H1 (cell line): ENCODE measurements at places on chromosomes 7 and 10.

DNA sequence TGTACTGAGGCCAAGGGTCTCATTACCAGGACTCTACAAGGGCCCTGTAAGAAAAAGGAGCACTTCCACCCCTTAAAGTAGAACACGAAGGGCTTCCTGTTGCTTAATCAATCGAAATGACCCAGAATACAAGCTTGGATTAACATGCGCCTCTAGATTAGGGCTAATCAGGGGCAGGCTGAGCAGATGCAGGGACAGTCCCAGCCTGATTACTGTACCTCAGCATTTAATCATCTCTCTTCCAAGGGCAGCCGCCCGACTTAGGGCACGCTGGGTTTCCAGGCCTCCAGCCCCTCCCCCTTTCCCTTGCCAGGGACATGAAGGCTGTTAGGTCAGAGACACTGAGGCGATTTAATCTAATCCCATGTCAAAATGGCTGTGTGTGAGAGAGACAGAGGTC lies 138.6 kb downstream of the NRF1 start:
- H3K4me3 ChIP-seq: no peak overlapping the region
- H3K36me3 ChIP-seq: peaks cover 13% of the 10 kb centered on the region
- DNase-seq: no peak
- no peak overlapping the region for H3K27ac ChIP-seq
- H3K27me3 ChIP-seq: no peaks in the 10 kb centered on the region

GRCh38 chr10:63773106-63773505 lies 251.9 kb downstream of the REEP3 start:
- no peaks in the 10 kb centered on the region for H3K27me3 ChIP-seq
- no peak overlapping the region for H3K4me3 ChIP-seq
- no peak overlapping the region for H3K27ac ChIP-seq
- H3K36me3 ChIP-seq: no peaks in the 10 kb centered on the region
- no peaks in the 10 kb centered on the region for H3K4me1 ChIP-seq

DNA sequence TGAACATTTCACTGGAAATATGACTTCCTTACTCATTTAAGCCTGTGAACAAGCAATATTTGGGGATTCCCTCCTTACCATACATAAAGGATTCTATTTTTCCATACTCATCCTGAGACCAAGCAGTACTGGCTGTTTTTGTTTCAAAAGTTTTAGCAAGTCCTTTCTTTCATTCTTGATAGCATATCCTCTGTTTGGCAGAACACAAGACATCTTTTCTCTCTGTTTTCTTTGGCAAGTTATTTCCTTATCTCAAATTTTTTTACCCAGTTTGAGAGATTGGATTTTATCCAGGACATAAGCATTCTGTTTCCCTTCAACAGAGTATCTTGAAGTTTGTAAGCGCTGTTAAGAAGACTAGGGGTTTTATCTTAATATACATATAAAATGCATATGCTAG lies 3.0 kb upstream of the WASL start:
- H3K27me3 ChIP-seq: no peaks in the 10 kb centered on the region
- no peak for DNase-seq
- no peak overlapping the region for H3K4me3 ChIP-seq
- H3K27ac ChIP-seq: no peak overlapping the region

GRCh38 chr7:116271963-116272886 lies 61.9 kb downstream of the TES start:
- no peaks in the 10 kb centered on the region for H3K27me3 ChIP-seq
- no peak for DNase-seq
- H3K4me3 ChIP-seq: no peak overlapping the region
- no peaks in the 10 kb centered on the region for H3K4me1 ChIP-seq
- H3K36me3 ChIP-seq: no peaks in the 10 kb centered on the region
- no peak overlapping the region for H3K27ac ChIP-seq

DNA sequence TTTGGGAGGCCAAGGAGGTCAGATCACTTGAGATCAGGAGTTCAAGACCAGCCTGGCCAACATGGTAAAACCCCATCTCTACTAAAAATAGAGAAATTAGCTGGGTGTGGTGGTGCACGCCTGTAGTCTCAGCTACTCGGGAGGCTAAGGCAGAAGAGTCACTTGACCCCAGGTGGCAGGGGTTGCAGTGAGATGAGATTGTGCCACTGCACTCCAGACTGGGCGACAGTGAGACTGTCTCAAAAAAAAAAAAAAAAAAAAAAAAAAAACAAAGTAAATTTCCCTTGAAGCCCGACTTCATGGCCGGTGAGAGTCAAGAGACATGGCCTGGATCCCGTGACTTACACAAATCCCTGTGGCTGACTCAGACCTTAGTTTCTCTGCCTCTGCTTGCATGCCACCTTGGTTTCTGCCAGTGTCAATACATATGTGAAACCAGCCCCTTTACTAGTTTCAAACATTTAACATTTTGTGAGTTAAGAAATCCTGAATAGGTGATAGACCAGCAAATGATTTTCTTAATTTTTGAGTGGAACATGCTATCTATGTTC lies 62.8 kb downstream of the ZEB1 start:
- no peaks in the 10 kb centered on the region for H3K27me3 ChIP-seq
- H3K4me3 ChIP-seq: no peak overlapping the region
- no peaks in the 10 kb centered on the region for H3K36me3 ChIP-seq
- DNase-seq: no peak
- no peaks in the 10 kb centered on the region for H3K4me1 ChIP-seq

GRCh38 chr7:84399661-84400060 lies 205.1 kb upstream of the SEMA3A start:
- no peaks in the 10 kb centered on the region for H3K36me3 ChIP-seq
- no peaks in the 10 kb centered on the region for H3K4me1 ChIP-seq
- no peak for DNase-seq
- no peaks in the 10 kb centered on the region for H3K27me3 ChIP-seq
- no peak overlapping the region for H3K4me3 ChIP-seq

GRCh38 chr10:99403674-99404073 lies 26.8 kb downstream of the GOT1 start:
- DNase-seq: no peak
- no peak overlapping the region for H3K27ac ChIP-seq
- H3K4me3 ChIP-seq: no peak overlapping the region
- H3K36me3 ChIP-seq: peaks cover 53% of the 10 kb centered on the region

GRCh38 chr10:614790-615582 lies 74.5 kb downstream of the DIP2C start:
- H3K36me3 ChIP-seq: no peaks in the 10 kb centered on the region
- H3K27me3 ChIP-seq: no peaks in the 10 kb centered on the region
- H3K27ac ChIP-seq: no peak overlapping the region
- H3K4me3 ChIP-seq: no peak overlapping the region

- H3K4me3 ChIP-seq: no peak overlapping the region
- DNase-seq: no peak
- no peak overlapping the region for H3K27ac ChIP-seq
- H3K27me3 ChIP-seq: no peaks in the 10 kb centered on the region
- H3K4me1 ChIP-seq: peaks cover 11% of the 10 kb centered on the region
These were observed 136.6 kb downstream of the PRKAG2 start for GRCh38 chr7:151740081-151740851.
